CD8-positive, alpha-beta memory T cell (primary cell): ENCODE measurements at places on chromosomes 3 and 15. TPM values are rescaled to one million over a fixed set of nuclear protein-coding genes. Genes with fewer than 3 reads are reported as not detected.

- H3K4me1 ChIP-seq, result no peaks in the 10 kb centered on the region
- no peaks in the 10 kb centered on the region for H3K36me3 ChIP-seq
- no peak for DNase-seq
- H3K4me3 ChIP-seq, result no peak overlapping the region
- H3K27me3 ChIP-seq, result peaks cover 15% of the 10 kb centered on the region
- no peak overlapping the region for H3K27ac ChIP-seq
Measured at GRCh38 chr3:127820221-127820825, 2.0 kb downstream of the MGLL start.

DNA sequence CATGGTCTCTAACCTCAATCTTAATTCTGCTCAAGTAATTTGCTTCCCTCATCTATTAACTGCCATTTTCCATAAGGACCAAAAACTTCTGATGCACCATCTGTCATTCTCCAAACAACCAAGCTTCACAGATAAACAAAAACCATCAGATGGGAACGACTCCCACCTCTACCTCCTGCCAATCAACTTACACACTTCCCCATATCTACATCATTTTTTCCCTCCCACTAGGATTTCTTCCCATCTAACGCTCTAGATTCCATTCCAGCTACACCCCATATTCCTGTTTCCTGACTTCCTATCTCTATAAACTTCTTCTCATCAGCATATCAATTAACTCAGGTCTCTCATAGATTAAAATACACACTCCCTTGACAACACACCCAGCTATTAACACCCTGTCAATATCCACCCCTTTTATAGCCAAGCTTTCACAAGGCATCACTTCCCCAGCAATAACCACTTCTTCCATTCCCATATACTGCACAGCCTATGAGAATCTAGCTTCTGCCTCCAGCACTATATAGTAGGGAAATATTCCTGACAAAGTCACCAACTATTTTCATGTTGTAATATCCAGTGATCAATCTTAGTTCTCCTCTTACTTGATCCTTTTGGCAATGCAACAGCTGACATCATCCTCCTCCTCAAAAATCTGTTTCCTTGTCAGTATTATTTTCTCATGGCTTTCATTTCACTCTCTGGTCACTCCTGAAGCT is 39.2 kb downstream of the SNX4 start:
- no peak overlapping the region for H3K4me3 ChIP-seq
- H3K27ac ChIP-seq, result no peak overlapping the region
- DNase-seq, result no peak
- no peaks in the 10 kb centered on the region for H3K27me3 ChIP-seq

Gene RARB
- not detected for polyA plus RNA-seq

GRCh38 chr3:154095832-154096421 is 25.3 kb upstream of the ARHGEF26 start:
- no peak for DNase-seq
- H3K27ac ChIP-seq, result no peak overlapping the region
- H3K27me3 ChIP-seq, result no peaks in the 10 kb centered on the region
- H3K4me3 ChIP-seq, result no peak overlapping the region
- H3K36me3 ChIP-seq, result no peaks in the 10 kb centered on the region
- H3K4me1 ChIP-seq, result no peaks in the 10 kb centered on the region

DNA sequence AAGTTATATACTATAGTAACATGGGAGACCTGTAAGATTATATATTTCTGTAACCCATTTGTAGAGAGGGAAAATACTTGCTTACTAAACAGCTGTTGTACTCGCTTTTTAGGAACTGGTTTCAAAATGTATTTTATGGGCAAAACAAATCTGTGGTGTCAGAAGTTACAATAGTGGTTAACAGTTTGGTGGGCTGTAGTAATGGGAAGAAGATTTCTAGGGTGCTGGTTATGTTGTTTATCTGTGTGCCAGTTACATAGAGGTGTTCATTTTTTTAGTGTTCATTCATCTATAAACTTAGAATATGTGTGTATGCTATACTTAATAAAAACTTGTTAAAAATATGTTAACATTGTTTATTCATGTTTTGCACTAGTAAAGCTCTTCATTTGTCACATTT is 42.1 kb downstream of the RNF111 start:
- no peak for DNase-seq
- H3K27me3 ChIP-seq, result no peaks in the 10 kb centered on the region
- H3K4me1 ChIP-seq, result peaks cover 13% of the 10 kb centered on the region
- H3K4me3 ChIP-seq, result no peak overlapping the region
